ENCODE measurements at places on chromosomes 16 and 17.

DNA sequence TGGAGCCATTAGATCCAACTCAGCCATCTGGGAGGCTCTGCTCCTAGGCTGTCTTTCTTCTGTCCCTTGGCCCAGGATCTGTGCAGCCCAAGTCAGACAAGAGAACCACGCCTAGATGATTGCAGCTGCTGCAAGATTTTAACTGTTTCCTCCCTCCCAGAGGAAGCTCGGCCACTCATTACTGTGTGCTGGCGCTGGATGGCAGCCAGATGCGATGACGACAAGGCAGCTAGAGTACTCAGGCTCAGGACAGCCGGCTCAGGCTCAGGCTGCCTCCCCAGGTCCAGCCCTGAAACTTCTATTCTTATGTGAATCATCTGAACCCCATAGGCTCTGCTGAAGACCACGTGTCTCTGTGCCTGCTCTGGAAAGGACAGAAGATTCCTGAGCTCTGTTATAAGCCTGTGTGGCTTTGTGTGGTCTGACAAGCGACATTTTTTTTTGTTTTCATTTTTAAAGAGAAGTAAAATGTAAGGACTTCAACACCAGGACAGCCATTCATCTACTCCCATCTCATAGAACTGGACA is 32.1 kb upstream of the FBXW10B start:
- H3K4me3 ChIP-seq = no peak overlapping the region
- peaks cover 4% of the 10 kb centered on the region for H3K36me3 ChIP-seq
- H3K4me1 ChIP-seq = no peaks in the 10 kb centered on the region
- H3K27ac ChIP-seq = no peak overlapping the region

- H3K27me3 ChIP-seq = no peaks in the 10 kb centered on the region
- H3K27ac ChIP-seq = no peak overlapping the region
- H3K4me1 ChIP-seq = peaks cover 2% of the 10 kb centered on the region
- no peak overlapping the region for H3K4me3 ChIP-seq
- peaks cover 13% of the 10 kb centered on the region for H3K36me3 ChIP-seq
- DNase-seq = no peak
Observed at GRCh38 chr17:14152721-14153120, 83.4 kb downstream of the COX10 start.

DNA sequence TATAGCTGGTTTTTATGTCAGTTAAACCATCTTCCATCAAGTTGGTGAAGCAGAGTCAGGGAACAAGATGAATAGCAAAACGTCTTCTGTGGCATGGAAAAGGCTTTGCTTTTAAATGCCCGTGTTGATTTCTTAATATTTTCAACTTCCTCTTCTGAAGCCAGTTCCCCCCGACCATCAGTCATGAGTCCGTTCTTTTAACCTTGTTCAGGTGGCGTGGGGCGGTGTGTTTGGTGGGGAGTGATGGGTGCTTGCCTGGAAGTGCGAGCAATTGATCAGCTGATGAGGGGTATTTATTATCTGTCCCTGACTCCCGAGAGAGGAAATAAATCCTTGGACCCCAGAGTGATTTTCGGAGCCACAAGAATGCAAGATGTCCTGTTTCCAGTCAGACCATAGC is 147.1 kb downstream of the WWOX start:
- peaks cover 8% of the 10 kb centered on the region for H3K4me1 ChIP-seq
- H3K27me3 ChIP-seq = no peaks in the 10 kb centered on the region
- peaks cover 8% of the 10 kb centered on the region for H3K36me3 ChIP-seq
- DNase-seq = no peak
- no peak overlapping the region for H3K4me3 ChIP-seq

- H3K27ac ChIP-seq = peak overlapping the region; percentile 97
- H3K4me3 ChIP-seq = peak overlapping the region; percentile 95
- no peaks in the 10 kb centered on the region for H3K27me3 ChIP-seq
- peaks cover 28% of the 10 kb centered on the region for H3K4me1 ChIP-seq
- DNase-seq = no peak
Observed at GRCh38 chr17:58353389-58353825, 1.4 kb upstream of the SUPT4H1 start.

DNA sequence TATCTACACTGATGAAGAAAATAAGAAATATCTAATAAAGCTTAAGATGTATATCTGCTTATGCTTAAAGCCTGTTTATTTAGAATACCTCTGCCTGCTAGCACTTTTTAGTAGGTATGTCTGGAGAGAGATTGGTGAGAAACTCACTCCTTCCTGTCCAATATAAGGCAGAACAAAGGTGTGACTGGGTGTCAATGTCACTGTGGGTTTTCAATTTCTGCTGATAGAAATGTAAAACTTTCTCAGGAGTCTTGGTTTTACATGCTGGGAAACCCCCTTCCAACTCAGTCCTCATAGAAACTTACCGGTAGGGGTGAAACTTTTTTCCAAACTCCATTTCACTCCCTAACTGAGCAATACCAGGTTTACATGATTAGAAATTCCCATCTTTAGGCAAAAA is 17.8 kb upstream of the MPHOSPH6 start:
- H3K27ac ChIP-seq = no peak overlapping the region
- DNase-seq = no peak
- H3K4me3 ChIP-seq = no peak overlapping the region

DNA sequence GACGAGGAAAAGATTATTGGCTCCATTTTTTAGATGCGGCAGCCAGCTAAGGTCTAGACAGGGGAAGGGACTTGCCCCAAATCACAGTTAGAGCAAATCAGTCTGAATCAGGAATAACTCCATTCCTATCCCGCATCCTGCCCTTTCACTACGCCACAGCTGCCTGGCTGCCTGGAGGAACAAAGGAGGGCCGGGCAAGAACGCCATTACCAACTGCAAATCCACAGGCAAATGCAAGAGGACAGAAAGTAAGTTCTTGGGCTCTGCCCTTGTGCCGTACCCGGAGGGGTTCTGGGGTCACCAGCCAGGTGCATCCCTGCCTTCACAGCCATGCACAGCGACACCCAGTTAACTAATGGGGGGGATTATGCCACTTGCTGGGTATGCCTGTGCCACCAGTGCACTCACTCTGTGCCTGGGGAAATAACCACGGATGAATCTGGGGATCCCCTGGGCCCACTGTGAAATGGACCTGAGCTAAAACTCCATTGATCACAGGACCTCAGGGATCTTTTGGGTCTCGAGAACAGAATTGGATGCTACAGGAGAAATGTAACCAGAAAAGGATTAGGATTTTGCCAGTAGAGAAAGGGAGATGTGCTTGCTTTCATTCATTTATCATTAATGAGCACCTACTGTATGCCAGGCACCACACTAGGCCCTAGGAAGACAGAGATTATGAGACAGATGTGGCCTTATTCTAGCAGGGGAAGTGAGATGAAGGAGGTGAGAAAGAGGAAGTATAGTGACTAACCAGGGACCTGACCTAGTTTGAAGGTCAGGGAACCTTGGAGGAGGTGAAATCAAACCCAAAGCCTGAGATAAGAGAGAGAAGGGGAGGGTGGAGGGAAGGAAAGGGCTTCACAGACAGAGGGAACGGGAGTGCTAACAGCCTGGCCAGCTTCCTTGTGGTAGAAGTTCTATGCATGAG is 17.7 kb downstream of the BCL7C start:
- H3K27ac ChIP-seq = peak overlapping the region; percentile 94
- DNase-seq = peak; percentile 36
- peaks cover 42% of the 10 kb centered on the region for H3K4me1 ChIP-seq
- H3K27me3 ChIP-seq = no peaks in the 10 kb centered on the region
- peak overlapping the region; percentile 94 for H3K4me3 ChIP-seq

Data from naive B cell (primary cell).